ENCODE measurements at places on chromosomes 1 and 21.

GRCh38 chr1:47738560-47739182 is 258.5 kb downstream of the TRABD2B start:
- peak; percentile 7 for DNase-seq

DNA sequence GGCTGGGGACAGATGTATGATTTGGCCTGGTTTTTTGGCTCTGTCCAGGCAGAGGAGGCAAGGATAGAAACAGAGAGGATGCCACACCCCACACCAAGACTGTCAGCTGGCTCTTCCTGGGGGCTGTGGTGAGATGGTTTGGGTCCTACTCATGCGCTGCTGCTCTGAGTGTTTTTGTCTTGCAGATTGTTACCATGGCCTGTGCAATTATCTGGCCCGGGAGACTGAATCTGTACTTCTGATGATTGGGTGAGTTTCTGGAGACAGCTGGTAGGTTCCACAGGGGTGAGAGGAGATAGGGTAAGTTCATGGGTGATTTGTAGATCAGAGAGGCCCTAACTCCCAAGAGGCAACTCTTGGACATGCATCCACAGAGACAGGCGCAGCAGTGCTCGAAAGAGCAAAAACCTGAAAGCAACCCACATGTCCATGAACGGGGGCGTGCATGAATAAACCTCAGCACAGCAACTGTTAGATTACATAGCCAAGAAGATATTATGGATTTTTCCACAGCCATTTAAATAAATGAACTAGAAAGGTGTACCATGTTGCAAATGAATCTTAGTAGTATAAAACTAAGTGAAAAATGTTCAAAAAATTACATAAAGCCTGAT is 17.8 kb downstream of the AADACL4 start:
- DNase-seq, result no peak

GRCh38 chr1:207964195-207964966 is 53.5 kb upstream of the CD34 start:
- DNase-seq, result no peak

DNA sequence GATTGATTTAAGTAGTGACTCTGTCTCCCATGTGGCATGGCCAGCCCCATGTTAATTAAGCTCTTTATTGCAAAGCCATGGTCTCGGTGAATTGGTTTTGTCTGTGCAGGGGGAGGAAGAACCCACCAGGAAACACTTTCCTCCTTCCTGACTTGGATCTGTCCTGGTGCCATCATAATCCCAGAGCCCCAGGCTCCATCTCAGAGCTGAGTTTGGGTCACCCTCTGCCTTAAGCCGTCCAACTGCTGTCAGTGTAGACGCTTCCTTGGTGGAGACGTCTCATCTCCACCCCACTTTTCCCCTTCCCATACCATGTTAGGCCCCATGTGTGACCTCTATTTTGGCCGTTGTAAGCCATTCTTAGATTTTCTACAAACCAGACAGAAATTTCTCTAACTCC is 36.0 kb upstream of the COL6A2 start:
- no peak for DNase-seq

DNA sequence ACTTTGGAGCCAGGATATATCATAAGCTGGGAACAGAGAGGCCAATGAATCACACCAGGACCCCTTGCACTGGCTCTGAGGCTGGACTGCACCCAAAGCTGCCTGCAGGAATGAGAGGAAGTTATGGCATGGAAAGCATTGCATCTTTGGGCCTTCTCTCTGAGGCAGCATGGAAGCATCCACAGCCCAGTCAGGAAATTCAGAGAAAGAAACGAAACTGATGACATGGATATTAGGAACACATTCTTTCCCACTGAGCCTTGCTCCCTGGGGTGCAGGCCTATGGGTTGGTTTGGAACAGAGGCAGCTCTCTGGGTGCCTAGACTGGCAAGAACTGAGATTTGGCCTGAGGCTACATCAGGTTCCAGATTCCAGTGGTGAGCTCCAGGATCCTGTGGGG is 98.6 kb downstream of the NGF start:
- DNase-seq, result no peak

GRCh38 chr1:110548381-110548780 is 29.4 kb upstream of the KCNA10 start:
- no peak for DNase-seq

DNA sequence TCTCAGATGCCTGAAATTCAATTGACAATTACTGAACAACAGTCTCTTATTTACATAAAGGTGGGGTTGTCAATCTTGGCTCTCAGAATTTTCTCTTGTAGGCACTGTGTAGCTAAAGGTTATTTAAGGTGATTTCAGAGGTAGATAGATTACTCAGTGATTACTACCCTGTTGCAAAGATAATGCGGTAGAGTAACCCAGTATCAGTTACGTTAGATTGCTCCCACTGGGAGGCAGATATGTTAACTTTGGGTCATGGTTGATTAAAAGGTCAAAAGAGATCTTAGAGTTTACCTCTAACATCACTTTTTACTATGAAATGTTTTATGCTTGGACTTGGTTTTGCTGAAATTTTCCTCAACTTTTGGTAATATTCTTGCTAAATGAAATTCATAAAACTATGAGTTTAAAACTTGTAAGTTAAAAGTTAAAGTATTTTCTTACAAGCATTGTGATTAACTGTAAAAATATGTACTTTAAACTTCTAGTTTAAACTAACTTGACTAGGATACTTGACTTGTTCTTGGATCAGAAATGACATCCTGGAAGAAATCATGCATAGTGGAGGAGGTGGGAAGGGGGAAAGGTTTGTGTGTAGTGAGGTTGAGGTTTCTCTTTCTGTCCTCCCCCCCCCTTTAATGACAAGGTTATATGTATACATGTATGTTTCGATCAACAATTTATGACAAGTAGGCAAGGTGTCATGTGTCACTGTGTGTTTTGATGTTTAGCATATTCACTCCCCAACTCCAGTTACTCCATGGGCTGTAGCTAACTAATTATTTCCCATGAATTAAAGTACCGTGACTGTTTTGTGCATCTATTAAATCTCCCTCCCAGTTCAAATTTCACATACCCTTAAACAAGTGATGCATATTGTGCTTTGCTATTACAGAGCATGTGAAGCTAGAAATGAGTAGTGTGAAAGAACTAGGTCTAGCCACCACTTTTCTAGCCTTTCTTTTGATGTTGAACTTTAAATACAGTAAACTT is 2.9 kb downstream of the LAMC1 start:
- DNase-seq, result no peak

DNA sequence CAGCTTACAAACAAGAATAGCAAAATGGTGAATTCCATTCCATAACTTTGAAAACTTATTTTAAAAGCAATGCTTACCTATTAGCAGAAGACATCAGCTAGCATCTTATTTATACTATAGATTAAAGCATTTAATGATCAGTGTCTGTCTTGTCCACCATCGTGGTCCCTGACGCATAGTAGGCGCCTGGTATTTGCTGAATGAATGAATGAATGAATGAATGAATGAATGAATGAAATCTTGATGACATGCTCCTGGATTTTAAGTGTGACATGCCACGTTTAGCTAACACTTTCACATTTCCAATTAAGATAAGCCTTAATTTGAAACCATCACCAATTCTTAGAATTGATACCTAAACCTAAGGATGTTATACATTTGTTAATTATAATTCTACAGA is 39.9 kb downstream of the COP1 start:
- no peak for DNase-seq

- DNase-seq, result no peak
Observed at GRCh38 chr1:25872713-25873112, 2.8 kb downstream of the PAQR7 start.

GRCh38 chr1:86551305-86551704 is 4.4 kb downstream of the CLCA4 start:
- no peak for DNase-seq

DNA sequence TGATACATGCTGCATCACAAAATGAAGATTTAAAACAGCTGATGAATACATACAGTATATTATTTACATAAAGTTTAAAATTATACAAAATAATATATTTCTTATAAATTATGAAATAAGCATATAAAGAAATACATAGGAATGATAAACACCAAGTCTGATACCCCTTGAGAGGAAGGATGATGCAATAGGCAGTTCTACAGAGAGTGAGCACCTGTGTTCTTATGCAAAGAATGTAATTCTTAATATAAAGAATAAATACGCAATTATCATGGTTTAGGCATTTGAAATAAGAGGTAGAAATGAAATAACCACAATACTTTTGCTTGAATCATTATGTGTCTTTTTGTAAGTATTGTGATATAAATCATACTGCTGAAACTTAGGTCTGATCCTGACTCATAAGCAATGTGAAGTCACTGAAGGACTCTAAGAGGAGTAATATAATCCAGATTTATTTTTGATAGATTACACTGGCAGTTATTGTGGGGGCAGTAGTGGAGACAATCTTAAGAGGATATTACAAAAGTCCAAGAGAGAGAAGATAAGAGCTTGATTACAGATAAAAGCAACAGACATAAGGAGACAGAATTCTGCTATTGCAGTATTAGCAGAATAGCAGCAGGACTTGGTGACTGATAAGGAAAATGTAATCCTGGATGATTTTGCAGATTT is 39.0 kb downstream of the TTLL7 start:
- no peak for DNase-seq

- no peak for DNase-seq
Observed at GRCh38 chr1:208190784-208191183, 53.4 kb downstream of the PLXNA2 start.

DNA sequence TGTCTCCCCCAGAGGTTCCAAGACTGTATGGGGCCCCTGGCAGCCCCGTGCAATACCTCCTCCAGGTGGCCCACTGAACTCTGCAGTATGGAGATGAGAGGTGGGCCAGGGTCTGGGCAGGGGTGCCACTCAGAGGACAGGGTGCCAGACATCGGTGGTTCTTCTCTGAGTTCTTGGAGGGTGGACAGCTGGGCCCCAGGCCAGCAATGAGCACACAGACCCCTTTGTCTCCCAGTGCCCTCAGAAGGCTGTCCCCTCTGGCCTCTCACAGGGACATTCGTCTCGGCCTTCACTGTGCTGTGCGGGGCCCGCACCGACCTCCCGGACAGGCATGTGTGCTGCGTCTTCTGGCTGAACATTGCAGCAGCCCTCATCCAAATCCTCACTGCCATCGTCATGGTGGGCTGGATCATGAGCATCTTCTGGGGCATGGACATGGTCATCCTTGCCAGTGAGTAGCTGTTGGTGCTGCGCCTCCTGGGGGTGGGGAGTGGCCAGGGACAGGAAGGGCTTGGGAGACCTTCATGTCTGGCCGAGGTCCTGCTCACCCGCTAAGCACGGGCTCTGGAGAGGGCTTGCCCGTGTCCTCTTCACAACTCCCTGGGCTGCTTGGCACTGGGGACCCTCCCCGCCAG is 48.1 kb downstream of the STUM start:
- no peak for DNase-seq

DNA sequence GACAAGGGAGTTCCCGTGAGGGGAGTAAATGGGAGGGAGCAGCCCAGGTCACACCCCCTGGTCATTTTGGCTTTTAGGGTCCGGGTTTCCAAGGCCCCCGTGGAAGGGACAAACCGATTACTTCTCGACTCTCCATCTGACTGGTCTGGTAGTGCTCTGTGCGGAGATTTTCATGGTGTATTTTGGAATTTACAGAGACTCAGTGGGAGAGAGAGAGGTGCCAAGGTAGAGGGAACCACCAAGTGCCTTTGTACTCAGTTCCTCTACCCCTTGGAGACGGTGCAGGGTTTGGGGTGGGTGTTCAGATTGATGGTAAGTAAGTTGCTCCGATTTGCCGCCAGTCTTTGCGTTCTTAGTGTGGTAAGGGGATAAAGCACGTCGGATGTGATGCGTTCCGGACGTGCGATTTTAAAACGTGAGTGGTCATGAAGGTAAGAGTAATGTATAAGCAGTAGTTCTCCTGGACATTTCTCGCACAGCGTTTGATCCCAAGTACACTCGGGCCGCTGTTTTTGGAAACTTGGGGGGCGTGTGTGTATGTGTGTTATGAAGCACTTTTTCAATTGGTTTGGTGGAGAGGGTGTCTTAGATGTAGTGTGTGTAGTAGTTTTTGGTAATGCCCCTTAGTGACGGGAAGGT is 682 bp downstream of the SUCO start:
- DNase-seq, result no peak

- no peak for DNase-seq
Observed at GRCh38 chr1:42730988-42731387, 9.0 kb downstream of the CLDN19 start.

- no peak for DNase-seq
Observed at GRCh38 chr1:20948101-20948500, 161.0 kb upstream of the HP1BP3 start.

Measured in iPS DF 19.7 (cell line).